ENCODE measurements at places on chromosomes 7 and 10.
A peak's percentile ranks its signal among the peaks of the same experiment; 100 is the strongest.

GRCh38 chr7:29256693-29257002 is 62.1 kb downstream of the CHN2 start:
- DNase-seq, result no peak

DNA sequence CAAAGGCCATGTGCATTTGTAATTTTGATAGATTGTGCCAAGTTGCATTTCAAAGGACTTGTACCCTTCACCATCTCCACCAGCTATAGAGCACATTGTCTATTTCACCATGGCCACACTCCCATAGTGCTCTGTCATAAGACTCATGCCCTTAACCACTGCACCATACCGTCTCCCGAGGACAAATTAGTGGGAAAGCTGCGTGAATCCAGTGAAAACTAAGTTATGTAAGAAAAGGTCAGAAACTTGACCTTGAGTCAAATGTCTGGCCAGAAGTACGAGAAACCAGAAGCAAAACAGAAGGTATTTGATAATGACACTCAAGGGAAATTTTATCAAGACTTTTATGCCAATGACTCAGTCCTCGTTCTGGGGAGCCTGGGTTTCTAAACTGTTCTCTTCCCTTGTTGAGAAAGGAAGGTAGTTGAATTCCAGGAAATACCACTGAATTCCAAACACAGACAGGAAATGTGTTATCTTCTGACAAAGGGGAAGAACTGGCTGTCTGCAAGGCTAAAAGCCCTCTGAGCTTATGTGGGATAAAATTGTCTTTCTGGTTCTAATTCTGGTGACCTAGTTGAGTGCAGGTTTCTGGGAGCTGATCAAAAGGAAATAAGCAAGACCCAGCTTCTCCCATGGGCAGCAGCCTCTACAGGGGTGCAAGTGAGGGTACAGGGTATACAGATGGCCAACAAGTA is 49.7 kb downstream of the CDK1 start:
- DNase-seq, result peak; percentile 94

GRCh38 chr10:75335191-75335590 is 66.4 kb downstream of the ZNF503 start:
- DNase-seq, result peak; percentile 7

DNA sequence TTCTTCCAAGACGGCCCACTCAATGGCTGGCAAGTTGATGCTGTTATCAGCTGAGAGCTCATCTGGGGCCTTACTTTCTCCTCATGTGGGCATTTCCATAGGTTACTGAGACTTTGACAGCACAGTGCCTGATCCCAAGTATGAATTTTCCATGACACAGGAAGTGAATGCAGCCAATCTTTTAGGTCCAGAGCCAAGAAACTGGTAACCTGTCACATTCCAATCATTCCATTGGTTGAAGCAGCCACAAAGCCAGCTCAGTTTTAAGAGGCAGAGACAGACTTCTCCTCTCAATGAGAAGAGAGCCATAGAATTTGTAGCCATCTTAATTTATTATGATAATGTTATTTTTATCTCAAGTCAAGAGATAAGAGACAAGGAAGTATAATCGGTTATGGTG is 775.5 kb downstream of the CNTNAP2 start:
- peak; percentile 14 for DNase-seq

DNA sequence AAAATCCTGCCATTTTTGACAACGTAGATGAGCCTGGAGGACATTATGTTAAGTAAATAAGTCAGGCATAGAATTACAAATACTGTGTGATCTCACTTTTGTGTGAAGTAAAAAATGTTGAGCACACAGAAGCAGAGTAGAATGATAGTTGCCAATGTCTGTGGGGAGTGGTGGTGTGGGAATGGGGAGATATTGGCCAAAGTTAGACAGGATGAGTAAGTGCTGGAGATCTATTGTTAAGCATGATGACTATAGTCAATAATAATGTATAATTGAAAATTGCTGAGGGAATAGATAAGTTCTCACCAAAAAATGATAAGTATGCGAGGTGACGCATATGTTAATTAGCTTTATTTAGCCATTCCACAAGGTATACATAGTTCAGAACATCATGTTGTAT is 92.0 kb downstream of the GPR85 start:
- peak; percentile 57 for DNase-seq

GRCh38 chr10:132193907-132194552 is 7.3 kb downstream of the DPYSL4 start:
- DNase-seq, result peak; percentile 20

DNA sequence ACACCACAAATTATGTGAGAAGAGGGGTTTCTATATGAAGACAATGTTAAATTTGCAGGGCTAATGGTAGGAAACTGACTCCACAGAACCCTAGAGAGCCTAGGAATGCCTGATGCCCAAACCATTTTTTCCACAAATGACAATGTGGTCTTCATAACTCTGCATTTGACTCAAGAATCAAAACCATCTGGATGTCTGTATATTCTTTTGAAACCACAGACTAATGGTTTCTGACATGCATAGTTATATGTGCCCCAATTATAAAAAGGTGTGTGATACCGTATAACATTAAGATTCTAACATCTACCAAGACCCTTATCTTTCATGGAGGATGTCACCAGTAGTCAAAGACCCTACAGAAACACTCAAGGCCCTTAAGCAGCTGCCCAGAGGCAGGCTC is 20.3 kb downstream of the SEC61G start:
- DNase-seq, result peak; percentile 41

GRCh38 chr10:77554996-77555397 is 82.6 kb downstream of the KCNMA1 start:
- DNase-seq, result no peak

- DNase-seq, result no peak
Measured at GRCh38 chr10:11886851-11887250, 63.7 kb downstream of the PROSER2 start.

DNA sequence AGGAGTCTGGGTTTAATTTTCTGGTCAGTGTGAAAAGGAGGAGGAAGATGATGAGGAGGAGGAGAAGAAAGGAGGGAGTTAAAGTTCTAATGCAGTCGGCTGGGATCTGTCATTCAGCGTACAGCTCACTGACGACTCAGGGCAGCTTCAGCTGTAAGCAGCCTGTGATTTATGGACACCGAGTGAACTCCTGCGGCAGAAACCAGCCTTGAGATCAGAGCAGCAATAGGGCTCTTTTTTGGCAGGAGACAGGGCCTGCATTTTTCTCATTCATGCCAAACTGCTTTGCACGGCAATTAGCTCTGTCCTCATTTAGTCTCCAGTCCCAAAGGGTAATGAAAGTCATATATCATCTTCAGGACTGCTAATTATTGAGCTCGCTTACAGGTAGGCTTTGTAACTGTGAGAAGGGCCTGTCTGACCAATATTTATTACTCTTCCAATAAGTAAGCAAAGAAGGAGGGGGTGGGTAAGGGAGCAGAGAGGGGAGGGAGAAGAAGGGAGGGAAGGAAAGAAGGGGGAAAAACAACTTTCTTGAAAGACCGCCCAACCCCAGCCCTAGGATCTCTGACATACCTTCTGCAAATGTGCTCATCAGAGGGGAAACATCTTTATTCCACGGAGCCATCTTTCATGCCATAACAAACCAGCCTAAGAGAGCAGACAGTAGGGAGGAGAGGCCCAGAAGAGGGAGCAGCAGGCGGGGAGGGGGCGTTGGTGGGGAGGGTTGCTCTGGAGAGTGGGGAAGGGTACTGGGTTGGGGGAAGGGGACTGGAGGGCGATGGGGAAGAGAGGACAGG is 48.1 kb upstream of the COMTD1 start:
- DNase-seq, result peak; percentile 97

GRCh38 chr10:47366731-47367460 is 17.2 kb downstream of the ZNF488 start:
- DNase-seq, result no peak

- DNase-seq, result no peak
Measured at GRCh38 chr7:28144266-28144665, 36.3 kb downstream of the JAZF1 start.

- no peak for DNase-seq
Measured at GRCh38 chr7:119842786-119843185, 430.2 kb upstream of the KCND2 start.

DNA sequence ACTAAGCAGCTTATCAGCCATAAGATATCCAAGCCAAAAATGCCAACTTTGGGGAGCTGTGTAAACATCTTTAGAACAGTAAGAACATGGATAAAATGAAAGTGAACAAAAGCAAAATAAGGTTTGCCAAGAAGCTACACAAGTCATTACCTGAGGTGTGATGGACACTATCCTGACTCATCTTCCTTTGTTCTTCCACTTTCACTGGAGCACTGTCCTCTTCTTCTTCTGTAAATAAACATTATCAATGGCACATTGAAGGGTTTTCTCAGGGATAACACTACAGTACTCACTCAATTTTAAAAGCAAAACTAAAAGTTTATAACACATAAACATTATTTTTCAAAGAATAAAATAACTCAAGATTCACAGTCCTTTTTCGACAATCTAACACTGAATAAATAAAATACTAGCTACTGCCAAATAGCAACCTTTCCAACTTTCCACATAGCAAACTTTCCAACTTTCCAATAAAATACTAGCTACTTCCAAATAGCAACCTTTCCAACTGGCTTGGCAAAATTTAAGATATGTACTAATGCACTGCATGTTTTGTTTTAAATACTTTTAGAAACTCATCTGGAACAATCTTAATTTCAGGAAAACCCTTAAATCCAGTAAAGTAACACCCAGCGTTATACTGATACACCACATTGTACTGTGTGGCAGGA is 174.1 kb downstream of the SKAP2 start:
- DNase-seq, result no peak

GRCh38 chr10:85848756-85849155 is 517.8 kb downstream of the GRID1 start:
- no peak for DNase-seq

- no peak for DNase-seq
Measured at GRCh38 chr10:26821699-26822570, 38.8 kb downstream of the ABI1 start.

DNA sequence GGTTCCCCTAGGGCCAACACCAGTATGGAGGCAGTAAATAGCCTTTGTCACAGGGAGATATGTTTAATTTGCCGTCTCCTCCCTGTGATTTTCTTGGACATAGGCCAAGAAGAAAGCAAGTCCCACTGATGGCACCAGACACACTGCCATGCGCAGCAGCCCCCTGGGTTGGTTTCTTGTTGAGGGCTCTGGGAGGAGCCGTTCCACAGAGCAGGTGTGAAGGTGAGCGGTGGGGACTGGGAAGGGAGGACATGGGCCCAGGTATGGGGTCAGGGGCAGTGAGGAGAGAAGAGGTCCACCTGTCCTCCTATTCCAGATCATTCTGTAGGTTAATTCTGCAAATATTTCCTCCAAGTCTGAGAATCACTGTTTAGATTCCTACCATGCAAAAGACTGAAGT is 376.1 kb downstream of the PLXNA4 start:
- no peak for DNase-seq

GRCh38 chr10:35700487-35700882 is 58.4 kb upstream of the FZD8 start:
- DNase-seq, result no peak

GRCh38 chr7:8185926-8186683 is 75.9 kb downstream of the ICA1 start:
- DNase-seq, result no peak

DNA sequence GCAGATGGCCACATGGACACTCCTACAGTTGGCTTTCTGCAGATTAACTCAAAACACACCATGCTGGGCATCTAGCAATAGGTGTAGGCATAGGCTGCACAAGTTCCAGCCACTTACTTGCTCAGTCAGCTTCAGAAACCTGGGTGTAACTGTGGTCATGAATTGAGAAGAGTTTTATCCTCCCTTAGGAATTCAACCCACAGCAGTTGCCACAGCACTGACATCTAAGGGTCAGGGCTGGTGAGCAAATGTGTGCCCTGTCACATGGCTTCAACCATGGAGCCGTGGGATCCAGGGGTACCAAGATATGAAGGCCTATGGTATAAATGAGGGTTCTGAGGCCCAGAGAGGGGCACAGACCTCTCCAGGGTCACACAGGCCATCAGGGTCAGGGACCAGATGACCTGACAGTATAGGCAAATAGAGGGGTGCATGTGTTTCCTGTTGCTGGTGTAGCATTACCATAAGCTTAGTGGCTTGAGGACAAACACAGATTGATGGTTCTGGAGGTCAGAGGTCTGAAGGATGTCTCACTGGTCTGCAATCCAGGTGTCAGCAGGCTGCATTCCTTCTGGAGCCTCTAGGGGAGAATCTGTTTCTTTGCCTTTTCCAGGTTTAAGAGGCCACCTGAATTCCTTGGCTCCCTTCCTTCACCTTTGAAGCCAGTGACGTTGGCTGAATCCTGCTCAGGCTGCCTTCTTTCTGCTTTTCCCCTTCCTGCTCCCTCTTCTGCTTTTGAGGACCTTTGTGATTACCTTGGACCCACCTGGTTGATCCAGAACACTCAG is 24.1 kb downstream of the MINDY4 start:
- DNase-seq, result no peak

- no peak for DNase-seq
Measured at GRCh38 chr7:43864126-43864525, 5.2 kb downstream of the MRPS24 start.

DNA sequence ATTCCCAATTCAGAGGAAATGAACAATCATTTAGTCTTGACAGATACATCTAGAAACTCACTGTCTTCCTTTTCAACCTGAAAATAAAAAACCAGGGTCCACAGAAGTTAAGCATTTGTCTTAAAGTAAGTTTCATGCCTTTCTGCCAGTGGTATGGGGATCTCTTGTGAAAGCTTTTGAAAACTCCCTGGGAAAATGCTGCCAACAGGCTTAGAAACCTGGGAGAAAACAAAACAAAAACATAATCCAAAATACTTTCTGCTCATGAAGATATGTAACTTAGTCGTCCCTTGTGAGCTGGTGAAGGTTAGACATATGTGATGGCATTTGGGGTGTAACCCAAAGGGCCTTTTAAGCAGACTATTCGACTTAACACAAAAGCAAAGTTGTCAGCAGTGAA is 66.4 kb upstream of the ZNF438 start:
- DNase-seq, result peak; percentile 35

DNA sequence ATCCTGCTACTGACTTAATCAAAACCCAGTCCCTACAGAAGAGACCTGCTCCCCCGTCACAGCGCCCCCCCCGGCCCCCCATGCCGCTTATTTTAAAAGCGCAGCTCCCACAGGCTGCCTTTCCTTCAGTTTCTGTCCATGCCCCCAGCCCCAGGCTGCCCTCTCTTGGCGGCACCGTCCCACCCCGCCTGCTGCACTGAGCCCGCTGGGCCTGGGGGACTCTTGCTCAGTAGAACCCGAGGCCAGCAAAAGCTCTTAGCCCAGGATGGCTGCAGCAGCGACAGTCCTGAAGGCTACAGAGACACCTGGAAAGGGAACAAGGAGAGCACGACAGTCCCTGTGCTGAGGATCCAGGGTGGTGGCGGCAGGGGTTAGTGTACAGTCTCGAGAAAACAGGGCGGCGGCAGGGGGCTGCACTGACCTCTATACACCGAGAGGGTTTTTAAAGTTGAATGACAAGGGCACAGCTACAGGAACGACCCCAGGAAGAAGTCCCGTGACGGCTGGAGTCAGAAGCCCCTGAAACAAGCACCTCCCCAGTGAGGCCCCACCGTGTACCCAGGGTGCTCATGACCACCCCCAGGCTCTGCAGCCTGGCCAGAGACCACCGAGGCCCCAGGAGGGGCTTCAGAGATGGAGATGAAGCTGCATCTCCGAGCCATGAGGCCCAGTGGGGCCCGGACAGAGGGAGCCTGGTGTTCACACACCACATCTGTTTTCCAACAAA is 54.4 kb downstream of the ZRANB1 start:
- no peak for DNase-seq

GRCh38 chr10:85603151-85603940 is 763.2 kb downstream of the GRID1 start:
- DNase-seq, result no peak

Data from fibroblast of upper back skin (primary cell).